DND-41 (cell line): ENCODE measurements at places on chromosomes 5 and 9.

DNA sequence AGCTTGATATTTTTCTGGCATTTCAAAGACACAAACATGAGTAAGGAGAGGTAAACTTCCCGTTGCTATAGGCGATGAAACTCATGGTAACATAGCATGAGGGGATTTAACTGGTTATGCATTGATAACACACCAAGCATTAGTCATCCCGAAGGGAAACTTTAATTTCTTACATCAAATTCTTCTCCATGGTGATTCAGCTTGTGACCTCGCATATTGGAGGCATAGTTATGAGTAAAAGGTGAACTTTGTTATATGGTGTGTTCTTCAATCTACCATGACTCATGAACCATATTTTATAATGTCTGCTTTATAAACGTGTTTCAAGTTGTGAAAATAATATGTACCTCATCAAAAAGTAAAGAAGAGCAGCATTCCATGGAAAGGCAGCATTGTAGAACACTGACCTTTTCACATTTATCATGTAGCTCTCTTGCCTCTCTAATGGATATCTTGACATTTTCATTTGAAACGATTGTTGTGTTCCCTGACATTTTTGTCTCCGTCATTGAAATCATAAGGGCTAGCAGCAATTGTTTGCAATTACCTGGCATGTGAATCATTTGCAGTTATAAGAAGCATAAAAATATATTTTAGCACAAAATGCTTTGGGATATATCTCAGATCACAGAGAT lies 491.8 kb downstream of the ANXA1 start:
- H3K4me1 ChIP-seq, result peaks cover 14% of the 10 kb centered on the region
- DNase-seq, result no peak
- H3K27me3 ChIP-seq, result no peaks in the 10 kb centered on the region
- H3K36me3 ChIP-seq, result no peaks in the 10 kb centered on the region
- no peak overlapping the region for H3K4me3 ChIP-seq
- H3K27ac ChIP-seq, result no peak overlapping the region

- H3K27ac ChIP-seq, result no peak overlapping the region
- H3K4me3 ChIP-seq, result no peak overlapping the region
- DNase-seq, result no peak
- no peaks in the 10 kb centered on the region for H3K27me3 ChIP-seq
- no peaks in the 10 kb centered on the region for H3K36me3 ChIP-seq
Measured at GRCh38 chr5:174807471-174807870, 83.1 kb downstream of the MSX2 start.

DNA sequence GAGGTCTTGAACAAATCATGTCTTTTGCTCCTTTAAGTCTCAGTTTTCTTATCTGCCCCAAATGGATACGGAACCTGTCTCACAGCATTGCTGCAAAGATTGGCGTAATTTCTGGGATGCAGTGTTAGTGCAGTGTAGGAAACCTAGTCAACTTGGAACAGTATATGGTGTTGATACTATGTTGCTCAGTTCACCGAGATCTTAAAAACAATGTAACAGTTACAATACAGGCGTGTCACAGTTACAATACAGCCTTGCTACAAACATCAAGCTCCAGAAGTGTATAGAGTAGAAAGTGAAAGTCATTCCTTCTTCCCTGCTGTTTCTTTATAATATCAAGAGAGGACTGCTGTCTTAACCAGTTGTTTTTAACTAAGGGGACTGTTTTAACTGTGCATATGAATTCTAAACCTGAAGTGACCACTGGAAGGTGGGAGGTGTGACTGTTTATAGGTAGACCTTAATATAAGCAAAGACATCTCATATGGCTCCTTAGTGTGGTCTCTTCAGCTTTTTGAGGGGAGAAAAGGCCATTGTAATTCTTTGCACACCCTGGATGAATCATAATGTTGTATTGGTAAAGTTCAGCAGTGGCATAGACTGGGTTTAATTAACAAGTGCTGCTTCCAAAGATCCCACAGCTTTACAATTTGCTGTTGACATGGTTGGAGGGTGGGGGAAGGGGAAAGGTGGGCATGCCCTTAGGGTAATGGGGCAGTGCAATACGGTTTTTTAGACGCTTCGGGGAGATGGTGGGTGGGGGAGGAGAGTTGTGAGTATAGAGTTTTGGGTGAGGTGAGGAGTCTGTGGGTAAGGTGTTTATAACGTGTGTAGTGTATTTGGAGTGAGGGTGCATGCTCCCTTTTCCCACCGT lies 12.9 kb downstream of the PRRC2B start:
- H3K4me3 ChIP-seq, result no peak overlapping the region
- H3K4me1 ChIP-seq, result peaks cover 8% of the 10 kb centered on the region; the same call in 1 of the 2 replicates
- peaks cover 36% of the 10 kb centered on the region for H3K36me3 ChIP-seq
- H3K27me3 ChIP-seq, result no peaks in the 10 kb centered on the region

GRCh38 chr5:109412981-109413402 lies 3.2 kb upstream of the PJA2 start:
- H3K27ac ChIP-seq, result no peak overlapping the region
- H3K27me3 ChIP-seq, result no peaks in the 10 kb centered on the region
- H3K4me3 ChIP-seq, result no peak overlapping the region
- H3K4me1 ChIP-seq, result peaks cover 13% of the 10 kb centered on the region
- no peak for DNase-seq

- H3K27ac ChIP-seq, result no peak overlapping the region
- no peaks in the 10 kb centered on the region for H3K4me1 ChIP-seq
- no peak overlapping the region for H3K4me3 ChIP-seq
- H3K27me3 ChIP-seq, result peaks cover 2% of the 10 kb centered on the region
- no peak for DNase-seq
Measured at GRCh38 chr9:97740848-97741821, 44.0 kb upstream of the XPA start.

- peaks cover 4% of the 10 kb centered on the region; the same call in 1 of the 2 replicates for H3K36me3 ChIP-seq
- no peaks in the 10 kb centered on the region for H3K27me3 ChIP-seq
- peak; percentile 65 for DNase-seq
- H3K4me3 ChIP-seq, result no peak overlapping the region
- no peak overlapping the region for H3K27ac ChIP-seq
Measured at GRCh38 chr9:134165357-134166315, 1.3 kb upstream of the RNU6ATAC start.

GRCh38 chr5:123868267-123868666 lies 356.3 kb downstream of the CSNK1G3 start:
- no peak overlapping the region for H3K4me3 ChIP-seq
- no peaks in the 10 kb centered on the region for H3K4me1 ChIP-seq
- no peak overlapping the region for H3K27ac ChIP-seq
- H3K36me3 ChIP-seq, result no peaks in the 10 kb centered on the region
- DNase-seq, result no peak

DNA sequence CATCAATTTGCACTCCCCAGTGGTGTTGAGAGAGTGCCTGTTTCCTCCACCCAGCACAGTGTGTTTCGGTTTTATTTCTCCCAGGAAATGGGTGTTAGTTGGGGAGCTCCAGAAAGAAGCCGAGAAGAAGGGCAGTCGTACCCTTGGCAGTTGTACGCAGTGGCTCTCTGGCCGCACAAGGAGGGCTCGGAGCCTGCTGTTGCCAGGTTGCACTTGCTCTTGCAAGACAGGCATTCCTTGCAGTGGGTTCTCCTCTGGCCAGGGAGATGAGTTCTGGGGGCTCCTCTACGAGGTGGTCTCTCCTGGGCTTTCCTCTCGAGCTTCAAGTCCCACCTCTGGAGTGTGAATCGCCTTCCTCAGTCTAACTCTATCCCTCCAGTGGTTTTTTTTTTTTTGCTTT lies 29.1 kb downstream of the QRFP start:
- H3K4me1 ChIP-seq, result no peaks in the 10 kb centered on the region
- H3K27ac ChIP-seq, result no peak overlapping the region
- no peak overlapping the region for H3K4me3 ChIP-seq
- no peak for DNase-seq

DNA sequence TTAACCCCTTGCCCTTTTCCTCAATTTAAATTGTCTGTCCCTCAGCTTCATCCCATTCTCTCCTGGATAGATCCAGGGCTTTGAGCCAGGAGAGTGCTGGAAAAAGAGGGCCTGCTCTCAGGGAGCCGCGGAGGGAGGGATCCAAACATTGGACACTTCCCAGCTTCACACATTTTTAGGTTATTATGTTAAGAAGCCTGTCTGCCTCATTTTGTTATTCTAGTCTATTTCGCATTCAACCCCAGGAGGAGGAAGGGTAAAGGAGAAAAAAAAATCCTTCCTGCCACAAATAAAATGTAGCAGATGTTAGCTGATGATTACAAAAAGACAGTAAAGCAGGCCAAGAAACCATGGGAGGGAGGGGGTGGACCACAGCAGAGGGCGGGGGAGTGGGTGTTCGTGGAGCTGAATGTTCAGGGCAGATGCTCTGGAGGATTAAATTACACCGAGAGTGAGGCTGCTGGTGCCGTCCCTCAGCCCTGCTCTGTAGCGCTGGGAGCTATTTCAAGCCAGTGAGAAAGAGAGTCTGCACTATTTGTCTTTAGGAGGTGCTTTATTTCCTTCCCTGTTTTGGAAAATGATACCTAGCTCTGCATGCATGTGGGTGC lies 60.6 kb upstream of the ZFR start:
- no peak overlapping the region for H3K27ac ChIP-seq
- no peak overlapping the region for H3K4me3 ChIP-seq
- no peaks in the 10 kb centered on the region for H3K36me3 ChIP-seq
- no peaks in the 10 kb centered on the region for H3K4me1 ChIP-seq

DNA sequence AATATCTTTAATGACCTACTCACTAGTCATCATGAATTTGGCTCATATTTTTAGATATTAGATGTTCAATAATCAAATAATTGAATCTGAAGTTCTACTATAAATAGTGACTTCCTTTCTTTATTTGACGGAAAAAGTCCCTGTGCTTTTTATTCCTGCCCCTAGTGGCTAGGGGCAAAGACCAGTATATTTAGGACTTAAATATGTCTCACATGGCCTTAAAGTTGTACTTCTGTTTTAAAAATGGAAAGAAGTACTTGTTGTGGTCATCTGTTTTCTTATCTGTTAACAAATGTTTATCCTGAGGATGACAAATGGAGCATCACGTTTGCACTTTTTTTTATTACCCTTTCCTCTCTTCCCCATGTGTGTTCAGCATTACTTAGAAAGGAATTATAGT lies 89.2 kb upstream of the GRHPR start:
- no peak for DNase-seq
- H3K36me3 ChIP-seq, result no peaks in the 10 kb centered on the region
- no peaks in the 10 kb centered on the region for H3K4me1 ChIP-seq
- H3K27ac ChIP-seq, result no peak overlapping the region
- no peaks in the 10 kb centered on the region for H3K27me3 ChIP-seq
- no peak overlapping the region for H3K4me3 ChIP-seq
